Stimulated activated CD8-positive, alpha-beta memory T cell treated with anti-CD3 and anti-CD28 coated beads, Interleukin-12 subunit alpha, Interleukin-12 subunit beta, amount 100 ng/mL, for 4 hours (primary cell): ENCODE measurements at places on chromosomes 4 and X.

DNA sequence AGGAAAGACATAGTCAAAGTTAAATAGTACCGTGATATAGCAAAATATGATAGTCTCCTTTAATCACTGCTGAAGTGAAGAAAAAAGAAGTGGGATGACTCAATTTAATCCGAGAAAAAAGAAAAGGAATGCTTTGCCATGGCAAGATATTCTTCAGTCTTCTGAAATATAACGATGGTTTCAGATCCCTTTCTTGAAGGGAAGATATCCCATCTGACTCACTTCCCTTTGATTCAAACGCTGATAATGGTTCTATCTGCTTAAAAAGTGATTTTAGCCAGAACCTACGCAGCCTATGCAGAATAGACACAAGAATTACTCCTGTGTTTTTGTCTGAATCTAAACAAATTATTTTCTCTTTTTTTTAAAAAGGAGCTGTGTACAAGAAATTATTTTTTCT is 68.1 kb upstream of the FTHL17 start:
- no peak for DNase-seq

DNA sequence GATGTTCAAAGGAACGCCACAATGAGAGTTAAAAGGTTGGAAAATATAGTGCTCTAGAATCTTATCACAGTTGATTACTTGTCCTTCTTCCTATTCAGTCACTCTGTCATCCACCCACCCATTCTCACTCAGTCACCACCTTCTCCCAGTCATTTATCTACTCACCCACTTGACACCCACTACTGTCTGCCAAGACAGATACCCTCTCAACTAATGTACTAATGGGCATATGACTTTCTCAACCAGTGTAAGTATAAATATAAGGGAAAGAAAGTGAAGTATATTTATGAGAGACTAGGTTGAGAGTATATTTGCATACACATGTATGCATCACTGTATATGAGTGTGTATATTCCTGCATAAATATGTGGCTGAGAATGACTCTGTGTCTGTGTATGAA is 20.0 kb downstream of the MID2 start:
- no peak for DNase-seq

GRCh38 chr4:134425756-134426155 is 224.2 kb upstream of the PABPC4L start:
- DNase-seq, result no peak

- DNase-seq, result peak; percentile 32
Observed at GRCh38 chrX:46903458-46904242, 8.6 kb upstream of the JADE3 start.

DNA sequence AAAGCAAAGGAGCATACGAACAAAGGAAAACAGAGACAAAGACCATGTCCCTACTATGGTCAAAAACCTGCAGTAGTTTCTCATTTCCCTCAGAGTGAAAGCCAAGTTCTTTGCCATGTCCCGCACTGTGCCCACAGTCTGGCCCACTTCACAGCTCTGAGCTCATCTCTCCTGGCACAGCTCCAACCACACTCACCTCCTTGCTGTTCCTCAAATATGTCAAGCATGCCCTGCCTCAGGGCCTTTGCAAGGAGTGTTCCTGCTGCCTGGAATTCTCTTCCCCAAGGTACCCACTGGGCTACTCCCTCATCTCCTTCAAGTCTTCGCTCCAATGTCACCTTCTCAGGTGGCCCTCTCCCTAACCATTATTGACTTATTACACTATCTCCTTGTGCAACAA is 72.1 kb downstream of the COX18 start:
- no peak for DNase-seq

DNA sequence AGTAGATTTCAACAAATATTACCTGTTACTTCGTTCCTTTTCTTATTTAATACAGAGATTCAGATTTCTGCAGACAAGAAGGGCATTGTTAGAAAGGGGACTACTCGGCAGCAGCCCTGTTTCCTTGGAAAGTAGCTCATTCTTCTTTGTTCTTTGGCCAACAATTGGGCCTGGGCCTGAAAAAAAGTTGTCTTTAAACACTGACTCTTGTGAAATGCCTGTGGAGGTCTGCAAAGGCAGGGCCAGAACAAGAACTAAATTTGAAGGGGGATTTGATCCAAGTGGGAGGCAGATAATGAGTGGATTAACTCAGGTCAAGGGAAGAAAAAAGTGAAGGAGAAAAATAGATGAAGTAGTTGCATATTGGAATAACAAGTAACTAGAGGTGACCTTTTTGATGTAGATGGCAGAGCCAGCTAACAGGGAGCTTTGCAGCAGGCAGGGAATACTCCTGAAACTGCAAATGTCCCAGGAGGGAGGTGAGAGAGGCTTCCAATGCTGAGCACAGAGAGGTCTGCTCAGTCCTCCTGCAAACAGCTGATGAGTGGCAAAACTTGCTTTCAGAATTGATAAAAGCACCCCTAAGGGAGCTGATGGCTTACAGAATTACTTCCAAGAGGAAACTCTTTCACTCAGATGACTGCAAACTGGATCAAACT is 393.2 kb upstream of the HS3ST1 start:
- DNase-seq, result no peak

DNA sequence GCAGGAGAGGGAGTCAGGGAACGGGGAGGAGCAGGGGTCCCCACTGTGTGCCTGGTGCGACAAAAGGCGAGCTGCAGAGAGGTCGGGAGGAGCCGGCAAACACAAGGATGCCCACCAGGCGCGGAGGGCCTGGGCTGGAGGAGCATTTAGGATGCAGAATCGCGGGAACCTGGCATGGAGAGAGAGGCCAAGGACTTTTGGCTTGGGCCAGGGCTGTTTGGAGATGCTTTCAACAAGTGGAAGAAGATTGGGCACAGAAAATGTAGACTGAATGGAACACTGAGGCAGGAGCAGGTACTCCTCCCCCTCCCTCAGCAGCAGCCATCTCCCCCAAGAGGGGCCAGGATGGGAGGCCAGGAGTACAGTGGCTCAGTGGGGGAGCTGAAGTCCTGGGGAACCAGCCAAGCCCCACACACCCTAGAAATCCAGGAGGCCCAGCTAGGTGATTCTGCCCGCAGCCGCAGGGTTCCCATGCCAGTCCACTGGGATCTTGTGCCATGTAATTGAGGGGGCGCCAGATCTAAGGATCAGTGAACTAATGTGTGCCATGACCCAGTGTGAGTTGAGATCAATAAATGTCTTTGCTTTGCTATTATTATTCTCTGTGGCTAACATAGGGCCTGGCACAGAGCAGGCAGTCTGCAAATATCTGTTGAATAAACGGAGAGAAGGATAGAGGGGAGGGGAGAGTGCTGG is 1.1 kb upstream of the ABLIM2 start:
- DNase-seq, result no peak

DNA sequence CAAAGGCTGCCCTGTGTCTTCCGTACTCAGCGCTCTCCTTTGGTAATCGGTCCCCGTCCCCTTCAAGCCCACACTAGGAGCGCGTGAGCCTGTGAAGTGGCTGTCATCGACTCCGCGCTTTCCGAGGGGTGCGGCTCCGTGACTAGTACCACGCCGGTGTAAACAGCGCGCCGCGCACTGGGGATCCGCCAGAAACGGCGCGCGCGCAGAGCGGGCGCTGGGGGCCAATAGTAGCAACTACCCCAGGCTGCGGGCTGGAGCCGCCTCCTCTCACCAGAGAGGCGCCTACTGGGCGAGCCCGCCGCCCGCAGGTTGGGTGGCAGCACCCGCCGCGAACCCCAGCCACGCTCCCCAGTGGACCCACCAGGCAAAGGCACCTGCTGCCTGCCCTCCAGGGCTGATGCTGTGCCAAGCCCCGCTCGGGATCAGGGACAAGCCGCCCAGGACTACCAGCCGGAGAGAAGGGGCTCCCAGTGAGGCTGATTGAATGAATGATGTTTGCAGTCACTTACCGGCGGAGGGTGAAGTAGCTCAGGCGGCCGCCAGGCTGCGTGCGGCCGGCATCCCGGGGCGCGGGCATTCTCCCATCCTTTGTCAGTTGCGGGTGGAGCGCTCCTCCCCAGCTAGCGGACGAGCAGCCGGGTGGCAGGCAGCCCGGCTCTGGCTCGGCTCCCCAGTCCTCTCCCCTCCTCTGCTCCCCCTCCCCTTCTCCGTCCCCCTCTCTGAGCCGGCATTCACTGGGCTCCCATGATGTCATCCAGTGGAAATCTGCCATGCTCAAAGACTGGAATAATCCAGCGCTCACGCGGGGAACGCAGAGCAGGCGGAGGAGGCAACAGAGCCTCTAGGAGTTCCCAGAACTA is 370.3 kb upstream of the SMIM31 start:
- no peak for DNase-seq

- DNase-seq, result no peak
Observed at GRCh38 chr4:88029556-88029955, 22.1 kb downstream of the PKD2 start.

GRCh38 chr4:174201871-174202270 is 81.6 kb downstream of the FBXO8 start:
- DNase-seq, result no peak

- no peak for DNase-seq
Observed at GRCh38 chr4:27276307-27277073, 415.8 kb downstream of the STIM2 start.
